ENCODE measurements at places on chromosomes 3 and 15.

GRCh38 chr3:55721716-55722484 is 234.8 kb upstream of the WNT5A start:
- no peak for DNase-seq

GRCh38 chr3:181693280-181693679 is 18.4 kb upstream of the SOX2 start:
- DNase-seq: no peak

GRCh38 chr3:12643010-12643380 is 20.9 kb downstream of the RAF1 start:
- DNase-seq: no peak

DNA sequence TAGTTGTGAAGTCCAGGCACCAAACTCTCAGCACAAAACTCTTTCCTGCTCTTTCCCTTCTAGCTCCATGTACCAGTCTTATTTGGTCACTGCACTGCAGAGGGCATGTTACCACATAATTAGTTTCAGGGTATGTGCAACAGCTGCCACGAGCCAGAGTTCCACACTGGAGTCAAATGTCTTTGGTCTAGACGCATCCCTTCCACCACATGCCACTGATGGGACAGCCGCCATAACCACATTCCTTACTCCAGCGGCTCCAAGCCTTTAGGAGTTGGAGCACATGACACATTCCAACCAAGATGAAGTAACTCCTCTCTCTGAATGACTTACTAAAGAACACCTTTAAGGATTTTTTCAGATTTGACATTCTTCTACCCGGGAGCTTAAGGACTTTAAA is 153.4 kb downstream of the ERC2 start:
- no peak for DNase-seq

GRCh38 chr3:177692304-177692975 is 495.2 kb upstream of the TBL1XR1 start:
- no peak for DNase-seq

GRCh38 chr3:50221051-50221410 is 15.0 kb upstream of the GNAI2 start:
- DNase-seq: no peak

DNA sequence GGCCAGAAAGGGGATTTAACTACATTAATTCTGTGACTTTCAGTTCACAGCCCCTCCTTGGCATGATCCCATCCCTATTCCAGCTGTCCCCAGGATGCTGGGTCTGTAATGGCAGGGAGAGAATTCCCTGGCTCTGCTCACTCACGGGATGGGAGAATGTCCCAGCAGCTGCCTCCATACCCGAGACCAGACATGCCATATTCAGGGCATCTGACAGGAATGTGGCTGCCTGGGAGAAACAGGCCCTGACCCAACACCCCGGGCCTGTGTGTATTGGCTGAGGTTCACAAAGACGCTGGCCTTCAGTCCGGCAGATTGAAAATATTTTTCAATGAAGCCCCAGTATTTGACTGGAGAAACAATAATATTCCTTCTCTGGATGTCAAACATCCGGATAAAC is 83.6 kb upstream of the SMAD3 start:
- DNase-seq: no peak

- DNase-seq: no peak
Measured at GRCh38 chr15:43552986-43553385, 35.6 kb downstream of the MAP1A start.

GRCh38 chr15:90062023-90062442 is 40.2 kb downstream of the IDH2 start:
- no peak for DNase-seq

DNA sequence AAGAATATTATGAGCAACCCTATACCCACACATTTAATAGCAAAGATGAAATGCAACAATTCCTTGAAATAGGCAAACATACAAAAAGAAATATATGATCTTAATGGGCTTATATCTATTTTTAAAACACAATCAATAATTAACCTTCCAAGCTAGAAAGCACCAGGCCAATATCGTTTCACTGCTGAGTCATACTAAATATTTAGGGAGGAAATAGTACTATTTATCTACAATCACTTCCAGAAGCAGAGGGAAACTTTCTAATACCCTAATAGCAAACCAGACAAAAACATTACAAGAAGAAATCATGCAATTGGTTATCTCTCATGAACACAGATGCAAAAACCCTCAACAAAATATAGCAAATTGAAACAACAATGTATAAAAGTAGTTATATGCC is 207.8 kb downstream of the MTHFS start:
- DNase-seq: no peak

DNA sequence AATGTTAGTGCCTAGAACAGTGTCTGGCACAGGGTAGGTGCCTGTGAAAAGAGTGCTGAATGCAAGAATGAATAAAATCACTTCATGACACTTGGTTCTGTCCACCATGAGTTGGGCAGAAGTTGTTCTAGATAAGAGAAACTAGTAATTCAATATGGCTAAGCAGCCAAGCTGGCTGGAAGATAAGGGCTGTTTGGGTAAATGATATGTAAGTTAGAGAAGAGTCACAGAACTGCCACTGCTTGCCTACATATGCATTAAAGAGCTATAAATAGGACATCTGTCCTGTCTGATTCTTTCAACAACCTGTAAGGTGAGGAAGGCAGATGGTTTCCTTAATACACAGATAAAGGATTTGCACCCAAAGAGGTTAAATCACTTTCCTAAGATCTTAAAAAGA is 13.1 kb downstream of the MTMR10 start:
- no peak for DNase-seq

DNA sequence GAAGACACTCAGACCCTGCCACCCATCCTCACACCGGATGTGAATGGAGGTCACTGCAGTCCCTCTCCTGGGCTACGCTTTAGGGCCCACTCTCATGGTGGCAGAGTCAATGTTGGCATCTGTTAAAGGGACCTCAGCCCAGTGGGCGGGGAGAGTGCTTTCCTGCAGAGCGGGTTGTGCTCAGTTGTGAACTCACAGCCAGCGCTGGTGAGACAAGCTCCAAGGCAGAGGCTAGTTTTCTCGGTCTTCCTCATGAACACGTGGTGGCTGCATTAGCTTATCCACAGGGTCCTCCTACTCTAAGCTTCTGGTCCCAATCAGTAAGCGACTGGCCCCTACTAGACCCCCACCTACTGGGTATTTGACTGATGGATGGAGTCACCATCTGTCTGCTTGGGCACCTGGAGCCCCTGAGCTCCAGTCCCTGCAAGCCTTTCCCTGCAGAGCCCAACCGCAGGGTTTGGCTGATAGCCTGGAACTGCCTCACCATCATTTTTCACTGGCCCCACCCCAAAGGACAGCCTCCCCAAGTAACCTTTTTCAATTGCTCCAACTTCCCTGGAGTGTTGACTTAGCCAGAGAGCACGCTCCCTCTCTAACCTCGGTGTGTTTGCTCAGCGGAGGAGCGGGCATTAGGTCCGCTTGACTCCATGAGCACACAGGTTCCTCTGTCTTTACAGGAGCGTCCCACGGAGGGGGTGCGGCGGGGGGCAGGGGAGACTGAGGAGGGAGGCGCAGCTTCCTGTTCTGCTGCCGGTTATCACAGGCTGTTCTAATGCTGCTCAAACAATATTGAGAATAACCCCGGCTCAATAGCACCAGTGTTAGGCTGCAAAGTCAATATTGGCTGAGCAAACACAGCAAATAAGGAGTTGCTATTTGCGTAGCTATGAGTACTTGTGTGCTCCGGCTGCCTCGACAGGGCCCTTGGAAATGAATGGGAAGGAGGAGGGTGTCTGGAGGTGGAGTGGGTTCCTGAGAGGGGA is 141.7 kb downstream of the RPLP1 start:
- DNase-seq: peak; percentile 77

- no peak for DNase-seq
Measured at GRCh38 chr15:55353025-55353424, 34.0 kb downstream of the PIGB start.

GRCh38 chr3:112807685-112808084 is 39.0 kb downstream of the CD200R1L start:
- DNase-seq: no peak

DNA sequence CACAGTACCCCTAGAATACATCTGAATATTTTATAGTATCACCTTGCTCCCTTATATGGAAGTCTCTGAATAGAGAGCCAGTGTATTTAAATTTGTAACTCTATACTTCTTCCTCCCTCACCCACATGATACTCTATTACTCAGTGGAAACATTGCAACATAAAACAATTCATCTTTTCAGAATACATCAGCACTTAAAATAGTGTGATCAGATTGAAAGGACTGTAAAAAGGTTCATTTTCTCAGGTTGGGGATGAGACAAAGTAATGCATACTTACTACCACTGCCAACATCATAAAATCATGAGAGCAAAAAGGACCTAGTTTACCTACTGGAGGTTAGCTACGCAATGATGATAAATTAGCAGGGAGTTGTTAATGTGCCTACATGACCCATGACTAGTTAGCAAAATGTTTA is 13.8 kb upstream of the THRB start:
- DNase-seq: no peak

- no peak for DNase-seq
Measured at GRCh38 chr3:88997260-88997659, 110.2 kb upstream of the EPHA3 start.

DNA sequence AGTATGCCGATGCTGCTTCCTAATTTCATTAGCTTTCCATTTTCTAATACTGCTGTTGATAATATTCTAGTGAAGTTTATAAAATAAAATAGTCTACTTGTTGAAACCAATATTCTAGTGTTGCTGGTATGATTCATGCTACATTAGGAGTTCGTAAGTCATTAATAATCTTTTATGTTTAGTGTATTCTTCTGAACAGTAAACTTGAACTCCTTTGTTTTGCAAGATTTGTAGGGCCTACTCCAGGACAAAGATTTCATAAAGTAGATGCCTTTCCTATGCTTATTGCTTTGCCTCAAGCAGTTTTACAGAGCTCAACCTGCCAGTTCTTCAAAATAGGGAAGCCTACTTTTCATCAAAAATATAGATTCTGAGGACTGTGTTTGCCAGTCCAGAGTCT is 111.5 kb downstream of the RSRC1 start:
- no peak for DNase-seq

DNA sequence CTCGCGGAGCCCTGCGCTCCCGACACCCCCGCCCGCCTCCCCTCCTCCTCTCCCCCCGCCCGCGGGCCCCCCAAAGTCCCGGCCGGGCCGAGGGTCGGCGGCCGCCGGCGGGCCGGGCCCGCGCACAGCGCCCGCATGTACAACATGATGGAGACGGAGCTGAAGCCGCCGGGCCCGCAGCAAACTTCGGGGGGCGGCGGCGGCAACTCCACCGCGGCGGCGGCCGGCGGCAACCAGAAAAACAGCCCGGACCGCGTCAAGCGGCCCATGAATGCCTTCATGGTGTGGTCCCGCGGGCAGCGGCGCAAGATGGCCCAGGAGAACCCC is 464 bp downstream of the SOX2 start:
- DNase-seq: no peak

- no peak for DNase-seq
Measured at GRCh38 chr15:96582473-96582872, 252.0 kb downstream of the NR2F2 start.

DNA sequence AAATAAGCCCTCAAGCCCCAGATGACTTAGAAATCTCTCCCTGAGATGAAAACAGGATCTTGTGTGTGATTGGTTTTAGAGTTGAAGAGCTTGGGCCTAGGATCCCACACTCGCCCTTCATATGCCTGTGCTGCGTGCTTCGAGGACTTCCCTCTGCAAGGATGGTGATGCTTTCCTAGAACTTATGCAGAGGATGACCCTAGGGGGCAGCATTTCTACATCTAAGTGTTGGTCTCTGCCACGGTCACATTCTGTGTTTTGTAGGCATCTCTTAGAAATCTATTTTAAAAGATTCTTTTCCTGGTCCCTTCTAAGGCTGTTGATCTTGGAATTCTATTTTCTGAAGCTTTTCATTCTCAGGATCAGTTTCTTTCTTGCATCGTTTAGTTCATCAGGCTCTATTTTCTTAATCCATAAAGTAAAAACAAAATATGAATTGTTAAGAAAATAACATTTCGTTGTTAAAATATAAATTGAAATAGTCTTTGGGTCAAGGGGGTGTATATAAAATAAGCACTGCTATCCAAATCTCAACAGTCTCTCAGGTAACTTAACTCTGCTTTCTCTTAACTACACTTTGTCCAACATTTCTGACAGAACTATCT is 45.7 kb downstream of the WDR76 start:
- DNase-seq: peak; percentile 14

DNA sequence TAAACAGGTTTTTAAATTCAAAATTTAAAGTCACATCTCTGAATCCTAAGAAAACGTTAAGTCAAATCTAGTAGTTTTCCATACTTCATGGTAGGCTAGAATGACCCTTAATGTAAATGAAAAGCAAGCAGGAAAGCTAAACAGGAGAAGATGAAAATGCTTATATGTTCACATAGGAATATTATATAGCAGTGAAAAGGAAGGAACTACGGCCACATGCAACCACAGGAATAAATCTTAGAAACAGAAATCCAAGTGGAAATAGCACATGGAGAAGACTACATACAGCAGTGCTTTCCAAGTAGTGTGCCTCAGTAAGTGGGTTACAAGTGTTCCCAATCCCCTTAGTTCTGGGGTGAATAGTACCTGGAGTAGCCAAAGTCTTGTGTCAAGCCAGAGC is 296.2 kb downstream of the FHIT start:
- no peak for DNase-seq

- no peak for DNase-seq
Measured at GRCh38 chr3:64152676-64153466, 72.4 kb downstream of the PRICKLE2 start.

GRCh38 chr15:97301166-97301565 is 659.3 kb upstream of the ARRDC4 start:
- no peak for DNase-seq

GRCh38 chr3:71813704-71814103 is 28.8 kb upstream of the PROK2 start:
- DNase-seq: no peak

DNA sequence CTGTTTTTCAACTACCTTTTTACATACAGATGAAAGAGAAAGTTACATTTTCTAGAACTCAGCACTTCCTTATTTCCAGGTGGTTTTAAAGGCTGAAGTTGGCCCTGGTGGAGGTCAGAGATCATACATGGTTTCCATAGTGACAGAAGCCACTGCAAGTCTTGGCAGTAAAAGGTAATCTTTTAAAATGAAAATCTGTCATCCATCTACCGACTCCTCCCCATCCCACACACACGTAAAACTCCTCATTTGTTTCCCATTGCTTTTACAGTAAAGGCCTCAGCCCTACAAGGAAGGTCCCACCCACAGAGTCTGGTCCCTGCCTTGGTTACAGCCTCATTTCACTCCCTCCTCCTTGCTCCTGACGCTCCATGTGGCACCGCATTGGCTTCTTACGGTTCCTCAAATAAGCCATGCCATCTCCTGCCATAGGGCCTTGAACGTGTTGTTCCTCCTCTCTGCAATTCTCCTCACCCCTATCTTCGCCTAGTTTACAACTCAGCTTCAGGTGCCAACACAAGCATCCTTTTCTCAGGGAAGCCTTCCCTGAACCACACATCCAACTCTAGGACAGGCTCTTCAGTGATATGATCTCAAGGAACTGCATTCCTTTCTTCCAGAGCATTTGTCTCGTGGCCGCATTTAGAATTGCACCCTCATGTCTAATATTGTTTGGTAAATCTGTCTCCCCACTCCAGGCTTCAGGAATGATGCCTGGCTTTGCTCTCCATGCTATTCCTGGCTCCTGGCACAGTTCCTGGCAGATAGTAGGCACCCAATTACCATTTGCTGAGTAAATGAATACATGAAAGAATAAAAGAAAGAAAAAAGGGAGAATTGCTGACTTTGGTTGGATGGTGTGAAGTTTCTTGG is 2.6 kb downstream of the CYP19A1 start:
- no peak for DNase-seq

Measured in NCI-H1930 (cell line).